ENCODE measurements at places on chromosomes 2 and 18.
A peak's percentile ranks its signal among the peaks of the same experiment; 100 is the strongest.

- DNase-seq = no peak
Observed at GRCh38 chr2:111705239-111705638, 178.8 kb downstream of the ANAPC1 start.

- no peak for DNase-seq
Observed at GRCh38 chr2:179277429-179278196, 13.0 kb upstream of the SESTD1 start.

DNA sequence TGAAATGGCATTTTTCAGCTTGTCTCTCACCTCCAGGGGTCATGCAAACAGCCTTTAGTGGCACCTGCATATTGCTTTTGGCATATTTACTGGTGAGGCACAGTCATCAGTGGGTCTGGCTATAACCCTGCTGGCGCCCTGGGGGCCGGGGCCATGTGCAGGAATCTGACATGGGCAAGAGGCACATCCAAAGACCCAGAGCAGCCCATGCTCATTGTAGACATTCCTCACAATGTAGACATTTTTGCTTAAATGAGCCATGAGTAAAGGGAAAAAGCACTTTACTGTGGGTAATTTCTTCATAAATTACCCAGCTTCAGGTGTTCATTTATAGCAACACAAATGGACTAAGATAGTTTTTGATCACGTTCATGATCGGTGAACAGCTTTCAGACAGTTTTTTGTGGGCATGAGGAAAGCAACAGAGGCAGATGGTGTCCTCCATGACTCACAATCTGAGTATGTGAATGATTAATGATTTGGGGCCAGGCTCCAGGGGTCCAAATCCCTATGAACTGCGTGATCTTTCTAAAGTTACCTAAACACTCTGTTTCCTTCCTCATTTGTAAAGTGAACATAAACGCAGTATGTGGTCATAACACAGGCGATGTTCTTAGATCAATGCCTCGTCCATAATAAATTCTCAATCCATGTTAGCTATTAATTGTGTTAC lies 85.8 kb downstream of the LIPG start:
- DNase-seq = peak; percentile 14

GRCh38 chr2:214410918-214411554 lies at the start of gene VWC2L:
TSS of gene VWC2L (plus strand) at chr2:214411054. CDS start at chr2:214414194, 3,140 bp downstream.
- peak; percentile 55 for DNase-seq

DNA sequence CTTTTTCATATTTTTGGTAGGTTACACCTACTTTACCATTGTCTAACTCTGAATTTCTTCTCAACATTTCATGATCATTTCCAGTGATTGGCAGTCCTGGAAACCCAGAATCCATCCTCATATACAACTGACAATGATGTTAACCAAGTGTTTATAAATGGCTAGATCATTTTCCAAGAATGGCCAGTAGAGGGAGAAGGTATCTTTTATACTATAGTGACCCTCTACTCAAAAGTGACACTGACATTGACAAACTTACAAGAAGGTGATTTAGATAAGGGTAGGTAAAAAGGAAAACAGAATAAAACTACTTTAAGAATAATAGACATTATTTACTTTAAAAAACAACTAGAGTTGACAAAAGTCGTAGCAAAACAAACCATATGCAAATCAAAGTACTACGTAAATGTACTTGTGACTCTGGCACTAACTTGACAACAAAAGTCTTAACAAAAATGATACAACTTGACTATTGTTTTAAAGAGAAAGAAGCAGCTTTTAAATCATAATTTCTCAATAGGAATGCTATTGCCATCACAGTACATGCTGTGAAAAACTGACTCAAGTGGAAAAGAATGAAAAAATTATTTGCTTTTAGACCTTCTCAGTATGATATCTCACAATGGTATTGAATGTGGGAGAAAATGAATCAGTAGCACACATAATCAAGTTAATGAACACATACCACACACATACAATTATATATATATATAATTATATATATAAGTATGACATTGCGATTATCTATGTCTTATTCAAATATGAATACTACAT lies 76.6 kb upstream of the GRB14 start:
- DNase-seq = no peak

- DNase-seq = no peak
Observed at GRCh38 chr2:153213022-153213421, 265.5 kb downstream of the RPRM start.

DNA sequence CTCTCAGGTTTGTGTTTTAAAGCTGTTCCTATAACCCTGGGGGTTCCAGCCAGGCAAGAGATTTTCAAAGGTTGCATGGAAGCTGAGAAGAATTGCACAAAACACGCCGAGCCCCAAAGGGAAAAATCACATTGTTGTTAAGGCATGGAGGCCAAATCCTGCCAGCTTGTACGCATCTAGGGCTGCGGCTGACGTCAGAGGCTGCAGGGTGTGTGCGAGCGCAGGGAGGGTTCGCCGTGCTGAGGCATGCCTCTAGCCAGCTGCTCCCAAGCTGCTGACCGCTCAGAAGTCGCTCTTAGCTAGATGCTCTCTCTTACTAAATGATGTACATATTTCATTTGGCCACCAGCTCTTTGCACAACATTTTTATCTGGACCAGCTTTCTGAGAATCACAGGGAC lies 191.8 kb downstream of the LPIN1 start:
- no peak for DNase-seq

GRCh38 chr2:9703701-9704221 lies 73.0 kb upstream of the YWHAQ start:
- no peak for DNase-seq

GRCh38 chr2:102261467-102262135 lies 49.8 kb upstream of the IL1RL1 start:
- no peak for DNase-seq

DNA sequence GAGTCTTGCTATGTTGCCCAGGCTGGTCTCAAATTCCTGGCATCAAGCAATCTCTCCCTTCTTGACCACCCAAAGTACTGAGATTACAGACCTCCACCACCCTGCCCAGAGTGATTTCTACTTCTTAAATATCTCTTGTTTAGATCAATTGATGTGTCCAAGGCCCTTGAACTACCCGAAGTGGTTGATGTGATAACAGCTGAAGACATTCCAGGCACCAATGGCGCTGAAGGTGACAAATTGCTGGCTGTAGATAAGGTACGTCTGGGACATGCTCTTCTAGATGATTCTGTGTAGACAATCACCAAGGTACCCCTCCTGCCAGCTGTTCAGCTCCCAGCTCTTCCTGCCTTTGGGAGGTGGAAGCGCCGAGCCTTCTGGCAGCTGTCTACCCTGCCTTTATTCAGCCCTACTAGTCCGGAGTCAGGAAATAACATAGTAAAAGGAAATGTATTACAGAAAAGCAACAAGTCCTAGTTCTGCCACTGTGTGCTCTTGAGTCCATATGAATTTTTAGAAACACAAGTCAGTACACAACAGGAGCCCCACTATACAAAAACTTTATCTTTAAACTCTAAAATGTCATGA lies 61.3 kb upstream of the BZW1 start:
- no peak for DNase-seq

DNA sequence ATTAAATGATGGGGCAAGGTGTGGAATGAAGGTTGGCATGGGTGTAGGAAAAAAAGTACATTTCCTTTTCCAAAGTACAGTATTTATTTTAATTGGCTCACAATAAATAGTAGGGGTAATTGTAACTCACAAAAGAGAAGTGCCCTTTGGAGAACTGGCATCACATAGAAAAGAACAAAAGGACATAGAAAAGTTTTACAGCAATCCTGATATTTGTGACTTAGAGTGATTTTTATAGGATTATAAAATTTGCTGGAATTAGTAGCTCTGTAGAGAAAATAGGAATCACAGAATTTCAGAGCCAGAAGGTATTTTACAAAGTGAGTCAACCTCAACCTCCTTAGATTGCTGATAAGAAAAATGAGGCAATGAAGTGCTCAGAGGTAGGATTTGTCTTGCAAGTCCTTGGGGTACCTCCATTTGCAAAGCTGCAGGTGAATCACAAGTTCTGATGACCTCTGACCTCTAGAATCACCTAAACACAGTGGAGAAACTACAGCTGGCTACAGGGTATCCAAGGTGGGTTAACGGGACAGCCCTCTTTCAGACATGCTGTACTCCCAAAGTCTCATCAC lies 133.6 kb downstream of the SOCS6 start:
- no peak for DNase-seq

GRCh38 chr2:177282181-177282641 lies 17.7 kb upstream of the NFE2L2 start:
- DNase-seq = peak; percentile 81

- no peak for DNase-seq
Observed at GRCh38 chr2:206987810-206988209, 48.5 kb downstream of the CPO start.

GRCh38 chr2:125961739-125962138 lies 694.2 kb upstream of the GYPC start:
- no peak for DNase-seq

DNA sequence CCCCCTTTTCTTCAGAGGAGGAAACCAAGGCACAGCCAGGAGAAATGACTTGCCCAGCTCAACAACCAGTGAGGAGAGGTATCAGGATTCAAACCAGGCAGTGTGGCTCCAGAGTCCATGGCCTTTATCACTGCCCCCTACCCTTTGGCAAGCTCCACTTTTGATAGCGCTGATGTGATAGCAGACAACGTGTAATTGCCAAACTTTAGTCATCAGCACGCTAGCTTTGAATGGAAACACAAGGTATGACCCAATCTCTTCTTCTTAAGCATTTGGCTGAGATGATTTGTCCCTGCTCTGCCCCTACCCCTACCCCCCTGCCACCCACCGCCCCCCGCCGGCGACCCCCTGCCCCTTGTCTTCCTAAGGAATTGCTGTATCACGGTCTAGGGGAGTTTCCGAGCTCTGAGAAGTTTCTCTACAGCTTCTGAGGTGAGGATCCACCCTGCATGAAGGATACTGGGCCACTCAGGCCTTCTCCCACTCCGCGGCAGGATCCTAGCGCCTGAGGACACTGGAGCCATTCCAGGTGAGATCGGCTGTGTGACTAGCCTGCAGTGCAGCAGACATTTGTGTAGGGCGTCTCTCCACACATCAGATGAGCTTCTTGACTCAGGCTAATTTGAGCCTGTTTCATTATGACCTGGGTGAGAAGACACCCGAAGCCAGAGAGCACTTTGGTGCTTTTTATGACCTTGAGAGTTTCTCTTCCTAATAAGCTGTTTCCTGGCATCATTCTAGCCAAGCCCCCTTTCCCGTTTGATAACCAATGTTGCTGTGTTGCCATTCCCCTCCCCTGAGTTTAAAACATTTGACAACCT lies 75.1 kb upstream of the MAP4K4 start:
- DNase-seq = no peak

GRCh38 chr2:105768176-105768575 lies 23.5 kb downstream of the NCK2 start:
- DNase-seq = no peak

- no peak for DNase-seq
Observed at GRCh38 chr2:146138820-146139219, 1618.9 kb upstream of the ZEB2 start.

- no peak for DNase-seq
Observed at GRCh38 chr2:71607151-71607889, 154.0 kb downstream of the DYSF start.

DNA sequence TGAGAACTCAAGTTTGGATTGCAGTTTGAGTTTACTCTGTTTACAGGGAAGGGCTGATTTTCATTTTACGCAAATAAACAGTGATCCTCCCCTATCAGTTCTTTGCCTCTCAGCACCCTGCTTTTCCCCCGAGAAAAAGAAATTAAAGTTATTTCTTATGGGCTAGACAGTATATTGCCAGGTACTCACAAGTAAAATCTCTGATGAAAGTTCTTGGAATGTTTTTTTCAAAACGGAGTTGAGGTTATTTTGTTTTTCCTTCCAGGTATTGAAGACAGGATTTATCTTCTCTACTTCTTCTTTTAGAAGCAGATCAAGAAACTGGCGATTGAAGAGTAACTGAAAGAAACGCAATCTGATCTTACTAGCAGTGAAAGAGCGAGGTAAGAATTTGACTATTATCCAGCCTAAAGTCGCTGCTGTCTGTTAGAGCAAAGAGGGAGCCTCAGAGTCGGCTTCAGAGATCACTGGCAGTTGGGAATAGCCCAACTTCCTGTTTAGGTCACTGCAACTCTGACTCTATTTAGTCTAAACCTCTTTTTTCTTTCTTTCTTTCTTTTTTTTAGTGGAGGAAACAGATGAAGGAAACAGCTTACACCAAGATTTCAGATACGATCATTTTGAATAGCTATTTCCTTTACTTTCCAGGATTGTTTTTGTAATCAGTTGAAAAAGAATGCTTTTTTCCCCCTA lies at the start of gene TFPI:
TSS of gene TFPI (minus strand) at position 425 of the 693 bp plus-strand sequence. CDS start 50,667 bp downstream, outside the sequence.
- no peak for DNase-seq

DNA sequence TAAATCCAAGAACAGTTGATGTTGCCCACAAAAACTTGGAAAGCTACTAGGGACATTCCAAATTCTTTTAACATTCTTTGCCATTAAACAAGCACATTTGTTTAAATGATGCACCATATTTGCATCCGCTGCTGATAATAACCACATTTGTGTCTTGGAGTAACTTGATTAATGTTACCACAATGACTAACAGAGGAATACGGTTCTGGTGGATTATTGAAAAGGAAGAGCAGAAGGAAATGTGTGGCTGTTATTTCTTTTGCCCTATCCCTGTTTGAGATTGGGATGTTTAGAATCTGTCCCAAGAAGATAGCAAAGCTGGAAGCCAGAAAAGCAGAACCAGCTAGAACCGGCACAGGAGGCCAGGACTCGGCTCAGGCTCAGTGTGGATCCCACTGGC lies 39.2 kb upstream of the RASGRP3 start:
- DNase-seq = no peak

DNA sequence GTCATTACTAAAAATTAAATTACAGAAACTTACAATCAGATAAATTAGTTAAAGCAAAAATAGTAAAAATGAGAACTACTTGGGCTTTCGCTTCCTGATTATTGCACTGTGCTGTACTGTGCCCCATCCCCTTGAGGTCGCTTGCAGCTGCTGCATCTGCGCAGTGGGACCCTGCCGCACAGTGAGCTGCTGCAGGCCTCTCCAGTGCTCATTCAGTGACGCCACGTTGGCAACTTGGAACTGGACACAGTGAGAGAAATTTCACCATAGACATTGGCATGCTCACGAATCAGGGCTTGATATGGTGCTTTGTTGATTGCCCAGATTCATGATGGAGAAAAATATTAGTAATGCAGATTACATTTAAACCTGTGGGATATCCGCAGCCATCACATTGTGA lies 290.8 kb upstream of the MYT1L start:
- DNase-seq = no peak

- no peak for DNase-seq
Observed at GRCh38 chr2:36682562-36682961, 13.9 kb upstream of the VIT start.

GRCh38 chr2:65548576-65549256 lies 116.3 kb upstream of the SPRED2 start:
- no peak for DNase-seq

DNA sequence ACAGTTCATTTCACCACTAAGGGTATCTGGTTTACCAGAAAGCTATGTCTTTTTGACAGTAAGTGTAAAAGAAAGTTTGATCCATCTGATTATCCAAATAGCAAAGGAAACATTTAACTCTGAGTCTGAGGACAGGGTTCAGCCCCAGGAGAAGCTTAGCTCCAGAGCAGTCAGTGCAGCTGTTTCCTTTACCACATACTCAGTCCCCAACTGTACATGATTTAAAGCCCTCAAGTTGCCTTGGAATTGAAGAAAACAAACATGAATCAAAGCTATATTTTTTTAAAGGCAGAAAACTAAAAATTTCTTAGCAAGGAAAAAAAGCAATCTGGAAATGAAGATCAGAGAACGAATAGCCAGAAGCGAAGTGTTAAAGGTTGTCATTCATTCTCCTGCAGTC lies 746.0 kb downstream of the METTL4 start:
- DNase-seq = no peak
